Foreskin fibroblast (primary cell): ENCODE measurements at places on chromosomes 11 and 22.
A peak's percentile ranks its signal among the peaks of the same experiment; 100 is the strongest.

- no peak for DNase-seq
Observed at GRCh38 chr11:132211479-132211878, 841.1 kb downstream of the NTM start.

- DNase-seq = peak; percentile 59
Observed at GRCh38 chr11:74686792-74687191, 44.4 kb downstream of the CHRDL2 start.

- DNase-seq = no peak
Observed at GRCh38 chr11:84106541-84106940, 820.4 kb upstream of the CCDC90B start.

- DNase-seq = peak; percentile 29
Observed at GRCh38 chr11:100632941-100633452, 54.1 kb upstream of the ARHGAP42 start.

DNA sequence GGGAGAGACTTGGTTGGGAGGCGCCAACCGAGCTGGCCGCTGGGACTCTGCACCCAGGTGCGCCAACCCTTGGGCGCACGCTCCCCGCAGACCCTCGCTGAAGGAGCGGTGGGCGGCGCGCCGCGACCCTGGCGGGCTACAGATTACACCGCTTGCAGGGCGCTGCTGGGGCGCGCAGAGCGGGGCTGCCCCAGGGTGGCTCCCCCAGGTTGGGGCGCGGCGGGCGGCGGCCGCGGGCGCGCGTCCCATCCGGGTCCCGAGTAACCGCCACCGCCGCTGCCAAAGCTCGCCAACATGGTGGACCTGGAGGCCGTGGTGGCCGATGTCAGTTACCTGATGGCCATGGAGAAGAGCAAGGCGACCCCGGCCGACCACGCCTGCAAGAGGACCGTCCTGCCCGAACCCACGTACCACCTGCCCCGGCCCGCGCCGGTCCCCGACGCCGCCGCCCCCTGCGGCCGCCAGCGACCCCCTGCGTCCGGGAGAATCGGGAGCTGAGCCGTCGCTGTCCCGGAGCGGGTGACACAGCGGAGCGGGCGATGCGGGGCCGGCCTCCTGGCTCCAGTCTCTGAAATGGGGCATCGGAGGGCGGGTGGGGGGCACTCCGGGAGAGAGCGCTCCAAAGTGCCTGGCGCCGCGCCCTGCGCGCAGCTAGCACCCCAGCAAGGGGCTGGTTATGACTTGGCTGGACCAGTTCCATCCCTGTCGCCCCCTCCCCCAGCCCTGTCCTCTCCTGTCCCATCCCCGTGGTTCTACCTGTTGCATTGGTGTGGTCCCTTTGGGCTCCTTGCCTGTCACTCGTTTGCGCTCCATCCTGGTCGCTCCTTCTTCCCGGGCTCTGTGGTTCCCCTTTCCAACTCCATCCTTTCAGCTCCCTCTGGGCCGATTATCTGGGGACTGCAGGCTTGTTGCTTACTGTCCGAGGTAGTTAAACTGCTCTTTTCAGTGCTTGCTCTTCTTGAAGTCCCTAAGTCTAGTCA is 143.3 kb upstream of the GRK3 start:
- peak; percentile 38 for DNase-seq

- DNase-seq = no peak
Observed at GRCh38 chr11:65308281-65308891, 6.3 kb upstream of the CDC42EP2 start.

DNA sequence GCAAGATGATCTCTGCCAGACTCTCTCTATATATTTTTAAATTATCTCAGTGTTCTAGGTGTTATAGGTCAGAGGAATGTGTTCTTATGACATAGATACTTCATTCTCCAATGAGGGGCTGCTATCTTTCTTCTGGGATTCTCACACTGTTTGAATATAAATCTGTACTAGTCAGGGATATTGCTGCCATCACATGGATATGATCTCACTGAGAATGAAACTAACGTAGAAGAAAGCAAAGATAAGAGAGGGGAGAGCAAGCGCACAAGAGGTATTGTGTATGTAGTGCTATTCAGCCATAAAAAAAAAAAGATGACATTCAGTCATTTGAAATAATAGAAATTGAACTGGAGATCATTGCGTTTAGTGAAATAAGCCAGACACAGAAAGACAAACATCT is 42.2 kb upstream of the SLC36A4 start:
- no peak for DNase-seq

GRCh38 chr22:48827268-48827846 is 1000.3 kb downstream of the BRD1 start:
- DNase-seq = no peak

DNA sequence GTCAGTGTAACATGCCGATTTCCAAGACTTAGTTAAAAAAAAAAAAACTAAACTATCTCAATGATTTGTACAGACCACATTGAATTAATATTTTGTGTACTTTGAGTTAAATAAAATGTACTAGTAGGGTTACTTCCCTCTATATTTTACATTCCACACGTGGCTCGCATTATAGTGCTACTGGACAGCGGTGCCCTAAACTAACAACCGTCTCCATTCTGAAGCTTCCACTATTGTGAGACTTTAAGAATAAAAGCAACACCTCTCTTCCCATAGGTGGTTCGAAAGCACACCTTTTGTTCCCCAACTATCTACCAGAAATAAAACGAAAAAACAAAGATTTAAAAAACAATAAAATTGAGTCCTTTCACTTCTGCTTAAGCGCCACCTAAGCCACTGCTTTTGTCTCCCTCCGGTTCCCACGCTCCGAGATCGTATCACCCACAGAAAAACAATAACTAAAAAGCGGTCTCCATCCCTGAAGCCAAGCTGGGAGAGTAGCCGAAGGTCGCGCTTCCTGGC is 380 bp upstream of the TTC17 start:
- DNase-seq = no peak

GRCh38 chr11:41917900-41918299 is 458.4 kb upstream of the LRRC4C start:
- no peak for DNase-seq

GRCh38 chr11:22130462-22131053 is 62.3 kb upstream of the ANO5 start:
- no peak for DNase-seq

DNA sequence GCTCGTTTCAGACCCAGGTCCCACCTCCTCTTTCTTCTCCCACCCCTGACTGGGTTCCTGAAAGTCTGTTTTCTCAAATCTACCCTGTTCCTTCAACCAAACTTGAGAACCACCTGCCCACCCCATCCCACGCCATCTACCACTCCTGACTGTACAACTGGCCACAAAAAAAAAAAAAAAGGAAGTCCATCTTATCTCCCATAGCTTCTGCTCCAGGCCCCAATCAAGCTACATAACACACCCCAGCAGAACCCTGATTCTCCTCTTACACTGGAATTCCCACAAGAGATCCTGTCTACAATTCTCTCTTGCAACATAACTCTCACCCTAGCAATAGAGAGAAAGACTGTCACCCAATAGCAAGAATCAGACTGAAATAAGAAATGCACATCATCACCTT is 39.2 kb upstream of the CHST1 start:
- no peak for DNase-seq

DNA sequence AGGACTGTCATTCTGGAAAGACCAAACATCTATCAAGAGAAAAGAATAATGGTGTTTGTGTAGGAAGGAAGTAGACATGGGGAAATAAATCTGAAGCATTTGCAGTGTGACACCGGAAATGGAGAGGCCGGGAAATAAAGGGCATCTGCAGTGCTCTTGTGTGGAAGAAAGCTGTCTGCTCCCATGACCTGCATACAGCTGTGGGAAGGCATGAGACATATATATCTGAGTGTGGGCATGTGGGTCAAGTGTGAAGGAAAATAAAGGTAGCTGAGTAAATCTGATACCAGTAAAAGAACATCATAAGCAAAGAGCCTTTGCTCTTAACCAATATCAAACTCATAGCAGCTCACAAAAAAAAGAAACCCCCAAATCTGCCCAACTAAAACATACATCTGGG is 72.1 kb upstream of the OR5AK2 start:
- DNase-seq = no peak

DNA sequence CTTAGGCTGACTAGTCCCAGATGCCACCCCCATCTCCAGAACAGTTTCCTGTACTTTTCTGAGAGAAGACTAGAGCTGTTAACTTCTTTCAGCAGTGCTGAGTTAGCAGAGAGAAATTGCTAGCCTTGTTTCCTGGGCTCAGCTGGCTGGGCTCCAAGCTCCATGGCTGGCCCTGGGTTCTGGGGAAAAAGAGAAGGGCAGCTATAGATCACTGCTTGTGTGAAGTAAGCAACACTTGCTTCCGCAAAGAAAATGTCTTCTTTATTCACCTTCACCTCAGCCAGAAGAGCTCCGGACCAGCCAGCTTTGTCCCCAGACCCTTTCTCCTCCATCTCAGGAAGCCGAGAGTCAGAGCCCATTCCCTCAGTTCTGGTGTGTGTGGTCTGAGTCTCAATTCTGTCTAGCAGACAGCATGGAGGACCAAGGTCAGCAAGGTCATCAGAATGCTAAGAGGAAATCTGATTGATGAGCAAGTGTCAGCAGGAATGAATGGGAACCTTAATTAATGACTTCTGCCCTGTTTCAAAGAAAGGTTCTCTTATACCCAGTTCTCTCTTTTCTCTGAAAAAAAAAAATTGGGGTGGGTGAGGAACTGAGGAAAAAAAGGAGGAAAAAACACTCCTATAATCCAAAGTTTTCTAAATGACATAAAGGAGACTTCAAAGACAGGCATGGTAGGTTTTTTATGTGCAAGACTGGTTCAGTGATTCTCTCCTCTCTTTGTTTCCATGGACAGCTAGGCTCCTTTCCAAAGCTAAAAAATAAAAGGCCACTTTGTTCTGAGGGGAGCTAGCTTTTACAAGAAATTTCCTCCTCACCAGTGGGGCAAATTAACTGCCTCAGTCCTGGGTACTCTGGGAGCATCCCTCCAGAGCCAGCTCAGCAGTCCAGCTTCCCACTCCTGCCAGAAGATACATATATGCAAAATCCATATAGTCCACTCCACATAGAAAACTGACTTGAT is 63.6 kb upstream of the FAM181B start:
- DNase-seq = no peak

DNA sequence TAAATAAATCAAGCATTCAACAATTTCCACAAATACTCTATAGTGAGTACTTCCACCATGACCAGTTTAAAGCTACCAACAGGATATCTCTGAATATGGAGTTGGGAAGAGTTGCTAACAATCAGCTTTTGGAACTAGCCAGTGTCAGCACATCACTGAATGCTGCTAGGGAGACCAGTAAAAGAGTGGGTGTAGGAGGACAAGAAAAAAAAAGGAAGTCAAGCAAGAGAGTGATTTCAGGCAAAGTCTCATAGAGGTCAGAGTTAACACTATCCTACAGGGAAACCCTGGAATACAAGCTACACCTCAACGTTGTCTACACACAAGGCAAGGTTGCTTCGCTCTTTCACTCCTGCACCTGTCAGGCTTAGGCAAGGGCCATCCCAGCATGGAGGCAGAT is 24.2 kb downstream of the EIF3F start:
- DNase-seq = no peak

DNA sequence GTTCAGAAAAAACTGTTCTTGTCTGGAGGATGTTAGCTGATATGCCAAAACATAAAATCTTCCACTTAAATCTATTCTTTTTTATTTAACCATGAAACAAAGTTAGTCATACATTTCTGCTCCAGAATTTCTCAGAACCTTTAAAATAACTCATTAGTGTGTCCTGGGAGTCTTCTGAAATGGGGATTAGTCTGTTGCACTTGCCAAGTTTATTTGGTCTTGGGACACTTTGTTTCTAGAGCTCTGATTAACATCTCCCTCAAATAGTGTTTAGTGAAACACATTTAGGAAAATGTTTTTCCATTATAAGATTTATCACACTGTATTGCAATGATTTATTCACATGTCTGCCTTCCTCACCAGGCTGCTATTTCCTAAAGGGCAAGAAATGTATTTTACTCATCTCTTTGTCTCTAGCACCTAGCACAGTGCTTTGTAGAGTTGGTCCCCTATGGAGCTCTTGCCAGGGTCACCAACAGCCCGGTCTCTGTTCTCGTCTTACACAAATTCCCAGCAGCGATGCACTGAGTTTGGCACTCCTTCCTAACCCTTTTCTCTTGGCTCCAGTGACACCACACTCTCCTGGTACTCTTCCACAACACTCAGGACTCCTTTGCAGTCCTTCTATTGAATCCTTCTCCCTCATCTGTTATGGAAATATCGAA is 189.2 kb downstream of the CSNK2A3 start:
- no peak for DNase-seq

DNA sequence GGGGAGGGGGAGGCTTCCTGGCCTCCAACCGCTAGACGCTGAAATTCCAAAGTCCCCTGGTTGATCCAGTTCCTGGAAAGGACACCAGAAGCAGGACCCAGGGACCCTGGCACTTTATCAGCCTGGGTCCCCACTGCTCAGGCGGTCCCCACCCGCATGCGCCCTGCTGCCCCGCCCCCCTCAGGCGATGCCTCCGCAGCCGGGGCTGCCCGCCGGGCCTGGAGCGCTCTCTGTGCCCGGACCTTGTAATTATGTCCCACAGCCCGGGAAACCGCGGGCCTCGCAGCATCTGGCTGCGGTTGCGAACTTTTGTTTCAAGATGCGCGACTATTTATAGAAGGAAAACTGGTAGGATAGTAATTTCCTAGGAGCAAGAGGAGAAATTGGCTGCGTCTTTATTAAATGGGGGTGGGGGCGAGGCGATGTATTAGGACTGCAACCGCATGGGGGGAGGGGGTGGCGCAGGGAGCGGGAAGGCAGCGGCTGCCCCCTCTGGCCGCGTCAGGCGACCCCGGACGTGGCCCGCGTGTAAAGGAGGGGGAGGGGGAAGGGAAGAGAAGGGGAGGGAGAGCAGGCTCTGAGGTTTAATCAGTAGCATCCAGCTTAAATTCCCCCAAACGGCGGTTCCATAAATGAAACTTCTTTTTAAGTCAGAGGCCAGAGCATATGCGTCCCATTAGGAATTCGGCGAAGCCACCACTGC is 6.1 kb downstream of the WNT7B start:
- DNase-seq = no peak

DNA sequence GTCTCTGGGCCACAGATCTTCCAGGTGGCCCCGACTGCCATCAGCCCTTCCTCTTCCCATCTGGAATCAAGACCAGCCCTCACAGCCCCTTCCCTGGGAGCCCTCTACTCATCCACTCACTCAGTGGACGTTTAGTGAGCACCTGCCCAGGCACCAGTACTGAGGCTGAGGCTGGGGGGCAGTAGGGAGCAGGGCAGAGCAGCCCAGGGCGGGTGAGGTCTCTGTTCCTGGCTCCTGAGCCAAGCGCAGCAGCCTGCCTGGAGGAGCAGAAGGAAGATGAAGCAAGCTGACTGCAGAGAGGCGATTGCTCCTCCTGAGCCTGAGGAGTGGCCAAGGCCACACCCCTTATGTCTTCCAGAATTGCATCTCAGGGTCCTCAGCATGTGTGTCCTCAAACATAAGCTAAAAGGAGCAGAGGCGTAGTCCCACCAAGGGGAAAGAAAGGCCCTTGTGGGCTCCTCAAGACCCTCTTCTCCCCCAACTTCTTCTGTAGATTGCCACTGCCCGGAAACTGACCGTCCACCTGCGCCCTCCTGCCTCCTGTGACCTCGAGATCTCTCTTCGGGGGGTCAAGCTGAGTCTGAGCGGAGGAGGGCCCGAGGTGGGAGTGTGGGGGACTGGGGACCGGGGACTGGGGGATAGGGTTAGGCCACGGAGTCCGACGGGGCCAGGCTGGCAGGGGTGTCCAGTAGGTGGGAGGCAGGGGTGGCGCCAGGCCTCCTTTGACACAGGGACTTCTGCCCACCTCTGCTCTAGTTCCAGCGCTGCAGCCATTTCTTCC is 5.8 kb downstream of the MAPK8IP2 start:
- no peak for DNase-seq
